Inflammatory macrophage treated with lipopolysaccharide for 4 hours (primary cell): ENCODE measurements at places on chromosomes 7 and 10.

DNA sequence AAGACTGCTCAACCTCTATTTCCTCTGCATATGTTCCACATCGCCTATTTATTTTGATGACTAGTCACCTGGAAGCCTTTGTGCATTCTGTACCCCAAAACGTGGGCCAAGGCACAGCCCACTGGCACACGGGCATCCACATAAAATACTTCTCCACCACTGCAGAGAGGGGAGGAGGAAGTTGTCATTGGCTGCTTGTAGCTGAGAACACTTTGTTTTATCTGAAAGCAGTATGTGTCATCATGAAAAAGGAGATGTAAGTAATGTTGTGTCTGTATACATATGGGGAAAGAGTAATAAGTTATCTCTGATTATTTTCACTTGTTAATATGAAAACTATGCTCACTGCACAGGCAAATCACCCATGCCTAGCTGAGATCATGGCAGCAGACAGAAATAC lies 48.2 kb upstream of the AMPH start:
- peak; percentile 51 for DNase-seq

DNA sequence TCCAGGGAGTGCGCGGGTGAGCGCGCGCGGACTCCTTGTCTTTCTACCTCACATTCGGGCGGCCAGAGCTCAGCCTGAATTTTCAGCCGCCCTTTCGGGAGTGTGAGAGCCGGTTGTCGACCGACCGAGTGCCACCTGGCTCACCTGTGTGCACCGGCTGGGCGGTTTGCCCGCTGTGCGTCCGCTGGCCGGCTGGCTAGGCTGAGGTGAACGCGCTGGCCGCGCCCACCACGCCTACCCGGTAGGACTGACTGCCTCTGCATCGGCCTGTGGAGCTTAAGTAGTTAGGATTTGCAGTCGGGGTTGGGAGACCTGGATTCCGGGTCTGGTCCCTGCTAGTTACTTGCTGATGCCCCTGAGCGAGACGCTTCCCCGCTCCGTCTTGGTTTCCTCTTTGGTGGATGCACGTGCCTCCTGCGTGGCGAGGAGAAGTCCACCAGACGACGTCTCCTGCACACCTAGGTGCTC lies 553 bp downstream of the TSPAN15 start:
- DNase-seq: no peak

DNA sequence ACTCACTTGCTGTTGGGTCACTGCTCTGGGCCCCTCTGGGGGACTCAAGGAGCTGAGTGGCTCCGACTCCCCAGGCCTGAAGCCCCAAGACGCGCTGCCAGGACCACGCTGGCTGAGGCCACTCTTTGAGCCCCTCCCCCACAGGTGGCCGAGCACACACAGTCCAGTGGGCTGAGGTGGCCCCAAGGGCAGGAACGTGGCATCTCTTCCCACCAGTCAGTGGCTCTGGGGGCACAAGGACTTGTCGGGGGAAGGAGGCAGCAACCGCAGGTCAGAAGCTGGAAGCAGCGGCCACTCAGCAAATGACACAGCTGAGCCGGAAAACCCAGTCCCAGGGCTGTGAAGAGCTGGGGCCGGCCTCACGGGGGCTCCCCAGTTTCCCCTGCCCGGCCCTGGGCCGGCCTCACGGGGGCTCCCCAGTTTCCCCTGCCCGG lies 24.1 kb downstream of the GRIFIN start:
- peak; percentile 36 for DNase-seq

DNA sequence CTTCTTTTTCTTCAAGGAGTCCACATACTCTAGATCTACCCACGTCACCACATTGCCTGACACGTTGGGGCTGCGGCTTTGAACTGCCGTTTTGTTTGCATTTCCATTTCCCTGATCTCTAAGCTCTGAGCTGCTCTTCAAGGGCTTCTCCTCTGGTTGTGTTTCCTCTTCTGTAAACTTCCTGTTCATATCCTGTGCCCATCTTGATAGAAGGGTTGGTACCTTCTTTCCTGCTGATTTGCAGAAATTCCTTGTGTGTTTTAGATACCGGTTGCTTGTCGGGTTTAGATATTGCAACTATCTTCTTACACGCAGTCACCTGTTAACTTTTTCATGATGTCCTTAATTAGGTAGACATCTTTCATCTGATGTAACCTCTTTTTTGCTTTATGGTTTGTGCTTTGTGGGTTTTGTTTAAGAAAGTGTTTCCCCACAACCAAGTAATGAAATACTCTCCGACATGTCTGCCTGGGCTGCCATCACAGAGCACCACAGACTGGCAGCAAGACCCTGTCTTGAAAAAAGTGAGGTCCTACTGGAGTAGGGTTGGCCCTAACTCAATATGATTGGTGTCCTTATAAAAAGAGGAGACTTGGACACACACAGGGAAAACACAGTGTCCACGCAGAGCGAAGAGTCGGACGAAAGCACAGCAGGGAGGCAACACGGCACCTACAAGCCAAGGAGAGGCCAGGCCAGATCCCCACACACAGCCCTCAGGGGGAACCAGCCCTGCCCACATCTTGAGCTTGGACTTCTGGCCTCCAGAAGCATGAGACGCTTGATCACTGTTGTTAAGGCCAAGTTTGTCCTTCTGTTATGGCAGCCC lies 99.1 kb upstream of the PDGFA start:
- DNase-seq: peak; percentile 43

- no peak for DNase-seq
These were observed 484.2 kb downstream of the PTPRN2 start for GRCh38 chr7:158103378-158103777.

DNA sequence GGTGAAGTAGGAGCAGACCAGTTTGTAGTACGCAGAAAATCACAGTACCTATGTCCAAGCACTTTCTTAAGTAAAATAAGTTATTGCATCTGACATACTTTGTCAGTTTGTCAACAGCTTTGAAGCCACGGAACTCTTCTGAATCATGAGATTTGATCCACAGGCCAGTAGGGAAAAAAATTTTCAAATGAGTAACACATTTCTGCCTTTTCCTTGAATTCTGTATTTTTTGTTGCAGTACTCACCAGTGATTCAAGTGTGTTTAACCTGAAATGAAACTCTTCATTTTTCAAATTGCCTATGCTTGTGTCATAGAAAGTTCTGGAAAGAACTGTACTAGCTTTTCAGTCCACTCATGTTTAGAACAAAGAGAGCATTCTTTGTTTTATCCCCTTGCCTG lies 337.7 kb downstream of the GATA3 start:
- DNase-seq: no peak

DNA sequence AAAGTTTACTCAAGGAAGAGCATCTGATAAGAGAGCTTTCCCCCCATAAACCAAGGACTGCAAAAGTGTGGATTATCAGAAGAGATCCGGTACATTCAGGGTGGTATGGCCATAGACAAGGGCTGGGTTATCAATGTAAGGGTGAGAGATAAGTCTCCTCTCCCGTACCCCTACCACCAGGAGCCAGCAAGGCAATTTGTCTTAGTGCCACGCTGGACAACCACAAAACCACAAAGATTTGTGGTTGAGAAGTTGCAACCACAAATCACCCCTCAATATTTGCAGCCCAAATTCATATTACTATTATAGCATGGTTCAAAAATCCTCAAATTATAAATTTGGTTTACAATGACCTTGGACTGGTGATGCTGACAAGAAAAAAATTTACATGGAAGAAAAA lies 2.3 kb upstream of the ZSCAN25 start:
- DNase-seq: no peak

GRCh38 chr7:73778801-73779389 lies 8.8 kb upstream of the CLDN3 start:
- no peak for DNase-seq

GRCh38 chr10:25174461-25175230 lies at the start of gene GPR158:
TSS of gene GPR158 (plus strand) at chr10:25175001. CDS start at chr10:25175421, 420 bp downstream.
- DNase-seq: peak; percentile 32

- no peak for DNase-seq
These were observed 92.7 kb downstream of the RSU1 start for GRCh38 chr10:16724509-16724908.

GRCh38 chr7:47552621-47553020 lies 29.3 kb downstream of the TNS3 start:
- DNase-seq: peak; percentile 42

DNA sequence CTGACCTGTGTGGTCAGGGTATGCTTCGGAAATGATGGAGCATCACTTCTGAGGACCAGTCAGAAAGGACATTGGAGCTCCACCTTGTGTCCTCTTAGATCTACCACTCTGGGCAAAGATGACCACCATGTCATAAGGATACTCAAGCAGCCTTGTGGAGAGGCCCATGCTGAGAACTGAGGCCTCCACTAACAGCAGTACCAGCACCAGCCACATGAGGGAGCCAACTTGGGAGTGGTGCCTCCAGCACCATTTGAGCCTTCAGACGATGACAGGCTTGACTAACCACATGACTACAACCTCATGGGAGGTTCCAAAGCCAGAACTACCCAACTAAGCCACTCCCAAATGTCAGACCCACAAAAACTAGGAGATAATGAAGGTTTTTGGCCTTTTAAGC lies 116.0 kb downstream of the NPTX2 start:
- DNase-seq: peak; percentile 63

DNA sequence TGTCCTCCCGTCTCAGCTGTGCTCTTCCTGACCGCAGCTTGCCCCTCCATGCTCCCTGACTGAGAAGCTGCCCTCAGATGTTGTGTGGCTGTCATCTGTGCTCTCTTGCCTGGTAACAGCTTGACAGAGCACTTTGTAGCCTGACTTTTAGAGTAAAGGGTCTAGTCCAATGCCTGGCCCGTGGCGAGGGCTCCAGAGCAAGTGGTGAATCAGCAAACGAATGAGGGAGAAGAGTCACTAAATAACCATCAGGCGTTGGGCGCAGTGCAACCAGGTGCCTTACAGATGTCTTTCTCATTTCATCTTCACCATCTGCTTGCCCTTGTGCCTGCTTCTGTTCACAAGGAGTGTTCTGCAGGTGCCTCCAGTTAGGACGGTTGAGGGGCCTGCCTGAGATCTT lies 45.6 kb downstream of the MKI67 start:
- DNase-seq: no peak

DNA sequence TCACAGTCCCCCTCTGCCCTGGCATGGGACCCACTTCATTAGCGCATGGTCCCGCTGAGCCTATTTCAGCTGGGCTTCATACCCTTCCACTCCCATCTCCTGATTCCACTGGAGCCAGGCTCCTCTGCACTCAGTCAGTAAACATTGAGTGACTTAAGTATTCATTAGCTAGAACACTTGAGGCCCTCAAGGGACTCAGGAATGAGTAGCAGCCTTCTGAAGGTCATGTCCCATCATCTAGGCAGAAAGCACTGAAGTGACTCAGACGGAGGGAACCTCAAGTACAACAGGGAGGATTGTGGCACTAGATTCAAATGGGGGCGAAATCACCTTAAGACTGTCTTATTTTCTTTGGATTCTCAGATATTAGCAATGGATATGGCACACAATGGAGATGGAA lies 186.6 kb upstream of the INHBA start:
- no peak for DNase-seq

- no peak for DNase-seq
These were observed 48.9 kb downstream of the FHIP2A start for GRCh38 chr10:114870486-114870885.

- DNase-seq: no peak
These were observed 484.6 kb downstream of the GATA3 start for GRCh38 chr10:8539056-8539455.

GRCh38 chr10:44771233-44771995 lies 139.7 kb upstream of the TMEM72 start:
- no peak for DNase-seq

- no peak for DNase-seq
These were observed 68.6 kb downstream of the CALD1 start for GRCh38 chr7:134847851-134848588.

GRCh38 chr10:110535958-110536891 lies 31.3 kb upstream of the SMC3 start:
- DNase-seq: peak; percentile 98

DNA sequence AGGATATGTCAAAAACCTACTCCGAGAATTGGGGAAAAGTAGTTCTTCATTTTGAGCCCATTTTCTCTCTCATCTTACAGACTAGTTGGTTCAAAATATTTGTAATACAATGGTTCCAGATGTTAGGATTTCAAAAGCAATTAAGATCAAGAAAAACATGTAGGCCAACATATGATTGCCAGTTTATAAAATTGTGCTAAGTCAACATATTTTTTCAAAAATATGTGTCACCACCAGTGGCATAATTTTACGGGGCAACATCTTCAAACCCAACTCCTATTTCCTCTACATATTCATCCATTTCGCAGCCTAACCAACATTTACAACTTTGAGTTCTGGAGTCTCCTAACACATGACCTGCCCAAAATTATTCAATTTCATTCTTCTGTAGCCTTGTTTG lies 514.5 kb upstream of the TPK1 start:
- DNase-seq: no peak
